Forelimb muscle (tissue), 1 donor: ENCODE measurements at places on chromosomes 1 and 21. TPM values are rescaled to one million over a fixed set of nuclear protein-coding genes. Genes with fewer than 3 reads are reported as not detected.

Gene KAZN
- polyA plus RNA-seq = 12.8 TPM

DNA sequence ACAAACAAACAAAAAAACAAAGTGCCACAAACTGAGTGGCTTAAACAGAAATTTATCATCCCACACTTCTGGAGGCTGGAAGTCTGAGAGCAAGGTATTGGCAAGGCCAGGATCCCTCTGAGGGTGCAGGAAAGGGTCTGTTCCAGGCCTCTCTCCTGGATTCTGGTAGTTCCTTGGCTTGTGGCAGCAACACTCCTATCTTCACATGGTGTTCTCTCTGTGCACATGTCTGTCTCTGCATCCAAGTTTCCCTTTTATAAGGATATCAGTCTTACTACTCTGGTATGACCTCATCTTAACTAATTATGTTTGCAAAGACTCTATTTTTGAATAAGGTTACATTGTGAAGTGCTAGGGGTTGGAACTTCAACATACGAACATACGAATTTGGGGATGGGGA is 5.3 kb upstream of the VASH2 start:
- no peak for DNase-seq

GRCh38 chr1:2215909-2216766 is 12.0 kb upstream of the SKI start:
- DNase-seq = no peak

DNA sequence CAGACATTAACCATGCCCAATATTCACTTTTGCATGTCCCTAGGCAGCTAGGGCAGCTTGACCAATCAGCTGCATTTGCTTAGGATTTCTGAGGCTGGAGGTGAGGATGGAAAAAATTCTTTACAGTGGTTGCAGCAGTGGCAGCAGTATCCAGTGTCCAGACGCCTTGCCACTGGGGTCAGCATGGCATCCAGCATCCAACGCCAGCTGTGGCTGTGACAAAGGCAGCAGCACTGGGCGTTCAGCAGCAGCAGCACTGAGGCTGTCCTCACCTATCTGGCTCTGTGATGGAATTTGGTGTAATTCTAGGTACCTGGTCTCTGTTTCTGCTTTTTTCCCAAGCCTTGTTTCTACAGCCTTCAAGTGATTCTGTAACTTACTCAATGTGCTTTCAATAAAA is 15.5 kb downstream of the RHBDL2 start:
- DNase-seq = no peak

- no peak for DNase-seq
Observed at GRCh38 chr1:26861889-26862378, 1.0 kb upstream of the SFN start.
